Activated naive CD8-positive, alpha-beta T cell treated with anti-CD3 and anti-CD28 coated beads for 36 hours (primary cell): ENCODE measurements at places on chromosomes 2 and 18. TPM values are rescaled to one million over a fixed set of nuclear protein-coding genes. Genes with fewer than 3 reads are reported as not detected.

GREB1 gene
- 1.0 TPM for total RNA-seq

DNA sequence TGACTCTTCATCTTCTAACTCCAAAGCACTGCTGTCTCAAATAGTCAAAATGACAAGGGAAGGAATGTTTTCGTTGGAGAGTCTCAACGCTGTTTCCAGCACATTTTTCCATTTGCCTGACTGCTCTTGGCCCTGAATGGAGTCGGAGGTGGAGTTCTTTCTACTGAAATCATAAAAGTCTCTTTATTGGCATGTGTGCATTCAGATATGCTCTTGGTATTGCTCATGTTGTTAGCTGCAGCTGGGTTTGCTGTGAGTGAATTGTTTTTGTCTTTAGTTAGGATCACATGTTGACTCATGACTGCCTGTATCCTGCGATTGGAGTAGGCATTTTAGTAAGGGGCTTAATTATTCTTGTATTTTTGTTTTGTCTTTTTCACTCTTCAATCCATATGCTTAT, 16.8 kb downstream of the TMEM17 start:
- H3K36me3 ChIP-seq, result no peaks in the 10 kb centered on the region
- H3K27me3 ChIP-seq, result no peaks in the 10 kb centered on the region
- H3K4me3 ChIP-seq, result no peak overlapping the region
- H3K4me1 ChIP-seq, result no peaks in the 10 kb centered on the region

DNA sequence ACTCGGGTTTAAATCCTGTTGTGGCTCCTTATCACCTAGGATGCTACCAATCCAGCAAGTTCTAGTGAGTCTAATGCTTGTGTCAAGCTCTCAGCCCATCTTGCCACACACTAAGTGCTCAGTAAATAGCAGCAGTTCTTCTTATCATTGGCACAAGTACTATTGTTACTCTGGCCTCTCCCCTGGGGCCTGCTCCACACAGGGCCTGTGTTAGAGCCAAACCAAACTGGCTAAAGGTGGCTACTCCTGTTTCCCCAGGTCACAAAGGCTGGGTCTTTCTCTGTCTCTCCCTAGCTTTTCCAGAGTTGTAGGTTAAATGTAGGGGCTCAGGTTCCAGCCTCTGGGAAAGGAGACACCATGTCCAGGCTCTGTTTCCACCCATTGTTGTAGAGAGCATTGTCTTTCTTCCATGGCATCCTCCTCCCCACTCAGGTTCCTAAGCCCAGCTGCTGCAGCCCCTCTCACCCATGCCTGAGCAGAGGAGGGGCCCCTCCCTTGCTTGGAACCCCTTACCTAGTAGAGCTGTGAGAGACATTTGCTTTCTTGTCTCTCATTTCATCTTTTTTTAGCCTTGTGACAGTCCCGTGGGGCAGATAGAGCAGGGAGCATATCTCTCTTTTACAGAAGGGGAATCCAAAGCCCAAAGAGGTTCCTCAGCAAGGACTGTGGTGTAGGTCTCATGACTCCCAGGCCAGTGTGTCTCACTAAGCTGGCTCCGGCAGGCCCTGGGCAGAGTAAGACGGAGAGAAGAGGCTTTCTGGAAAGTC, 56.4 kb upstream of the OTOF start:
- H3K27ac ChIP-seq, result no peak overlapping the region
- no peaks in the 10 kb centered on the region for H3K36me3 ChIP-seq
- DNase-seq, result no peak
- no peak overlapping the region for H3K4me3 ChIP-seq
- H3K27me3 ChIP-seq, result no peaks in the 10 kb centered on the region
- no peaks in the 10 kb centered on the region for H3K4me1 ChIP-seq

DIS3L2 gene
- total RNA-seq, result 25.7 TPM

CNTNAP5 gene
- total RNA-seq, result not detected
